NT2/D1 (cell line): ENCODE measurements at places on chromosomes 12 and 14.

GRCh38 chr14:105486974-105487448 is 325 bp downstream of the CRIP1 start:
- no peak for DNase-seq

- DNase-seq, result no peak
Measured at GRCh38 chr14:55938249-55938791, 179.9 kb upstream of the PELI2 start.

GRCh38 chr14:52473557-52473956 is 78.7 kb downstream of the TXNDC16 start:
- DNase-seq, result peak; percentile 3

DNA sequence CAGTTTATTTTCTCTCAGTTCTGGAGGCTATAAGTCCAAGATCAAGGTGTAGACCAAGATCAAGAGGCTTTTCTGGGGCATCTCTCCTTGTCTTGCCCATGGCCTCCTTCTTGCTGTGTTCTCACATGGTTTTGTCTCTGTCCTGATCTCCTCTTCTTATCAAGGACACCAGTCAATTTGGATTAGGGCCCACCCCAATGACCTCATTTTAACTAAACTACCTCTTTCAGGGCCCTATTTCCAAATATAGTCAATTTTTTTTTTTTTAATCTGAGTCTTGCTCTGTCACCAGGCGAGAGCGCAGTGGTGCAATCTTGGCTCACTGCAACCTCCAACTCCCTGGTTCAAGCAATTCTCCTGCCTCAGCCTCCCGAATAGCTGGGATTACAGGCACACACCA is 50.8 kb downstream of the TSHR start:
- DNase-seq, result no peak

DNA sequence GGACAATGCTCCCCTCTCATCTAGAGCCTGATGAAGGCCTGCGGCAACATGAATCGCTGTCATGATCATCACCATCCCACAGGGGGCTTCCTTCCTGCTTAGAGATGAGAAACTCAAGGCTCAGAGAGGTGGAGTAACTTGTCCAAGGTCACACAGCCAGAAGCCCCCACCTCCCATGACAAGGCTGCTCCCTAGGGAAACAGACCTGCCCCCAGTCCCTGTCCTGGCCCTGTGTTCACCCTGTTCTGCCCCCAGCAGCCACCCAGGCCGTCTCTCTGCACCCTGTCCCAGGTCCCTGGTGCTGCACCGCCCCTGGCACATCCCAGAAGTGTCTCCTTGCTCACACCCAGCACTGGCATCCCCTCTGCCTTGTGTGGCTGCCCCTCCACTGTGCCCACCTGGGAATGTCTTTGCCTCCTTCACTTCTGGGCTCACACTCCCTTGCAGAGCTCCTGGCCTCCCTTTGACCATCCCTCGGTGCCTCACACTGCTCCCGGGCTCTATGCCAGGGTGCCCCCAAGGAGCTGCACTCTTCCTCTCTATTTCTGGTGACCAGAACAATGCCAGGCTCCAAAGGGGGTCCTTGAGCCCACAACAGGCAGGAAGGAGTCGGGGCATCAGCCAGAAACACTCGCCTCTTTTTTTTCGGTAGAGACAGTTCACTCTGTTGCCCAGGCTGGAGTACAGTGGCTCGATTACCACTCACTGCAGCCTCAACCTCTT is 70.5 kb downstream of the BCL11B start:
- DNase-seq, result no peak

DNA sequence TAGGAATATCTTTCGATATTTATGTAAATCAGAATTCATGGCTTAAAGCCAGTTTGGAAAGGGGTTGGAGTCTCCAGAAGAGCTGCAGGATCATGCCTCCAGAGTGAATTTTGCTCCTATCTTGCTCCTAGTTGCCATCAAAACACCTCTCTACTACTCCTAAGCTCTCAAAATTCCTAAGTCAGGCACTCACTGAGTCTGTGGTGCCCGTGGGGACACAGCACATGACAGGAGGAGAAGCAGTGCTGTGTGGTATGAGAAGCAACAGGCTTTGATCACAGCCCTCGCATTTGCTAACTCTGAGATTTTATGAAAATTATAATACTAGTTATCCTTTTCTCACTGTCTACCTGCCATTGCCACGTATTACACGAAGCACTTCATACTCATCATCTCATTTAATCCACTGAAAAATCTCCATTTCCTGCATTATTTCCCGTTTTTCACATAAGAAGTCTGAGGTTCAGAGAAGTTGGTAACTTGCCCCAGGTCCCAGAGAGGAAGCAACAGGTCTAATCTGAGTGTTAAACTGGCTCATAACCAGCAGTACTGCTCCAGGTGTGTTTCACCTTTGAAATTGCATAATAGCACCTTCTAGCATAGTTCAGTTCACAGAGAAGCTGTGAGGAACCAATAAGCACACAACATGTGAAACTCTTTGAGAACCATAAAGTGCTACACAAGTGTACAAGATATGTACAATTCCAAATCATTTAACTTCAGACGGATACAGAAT is 33.1 kb upstream of the SLC35F4 start:
- DNase-seq, result no peak

DNA sequence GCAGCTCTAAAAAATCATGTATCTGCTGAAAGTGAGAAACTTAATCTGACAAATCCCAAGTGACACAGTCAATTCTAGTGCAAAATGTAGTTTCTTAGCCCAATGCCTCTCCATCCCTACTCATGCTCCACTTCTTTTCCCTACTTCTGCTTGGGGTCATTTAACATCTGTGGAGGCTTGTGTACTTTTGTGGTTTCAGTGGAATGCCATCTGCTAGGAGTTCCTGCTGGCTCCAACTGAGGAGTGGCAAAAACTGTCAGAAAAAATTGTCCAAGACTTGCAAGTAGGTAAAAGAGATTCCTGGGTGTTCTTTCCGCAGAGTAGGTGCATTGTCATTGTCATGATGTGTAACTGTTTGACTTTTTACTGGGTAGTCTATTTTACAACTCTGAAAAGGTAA is 12.5 kb upstream of the AVPR1A start:
- DNase-seq, result no peak

GRCh38 chr14:68978172-68978911 is 760 bp downstream of the ACTN1 start:
- no peak for DNase-seq

DNA sequence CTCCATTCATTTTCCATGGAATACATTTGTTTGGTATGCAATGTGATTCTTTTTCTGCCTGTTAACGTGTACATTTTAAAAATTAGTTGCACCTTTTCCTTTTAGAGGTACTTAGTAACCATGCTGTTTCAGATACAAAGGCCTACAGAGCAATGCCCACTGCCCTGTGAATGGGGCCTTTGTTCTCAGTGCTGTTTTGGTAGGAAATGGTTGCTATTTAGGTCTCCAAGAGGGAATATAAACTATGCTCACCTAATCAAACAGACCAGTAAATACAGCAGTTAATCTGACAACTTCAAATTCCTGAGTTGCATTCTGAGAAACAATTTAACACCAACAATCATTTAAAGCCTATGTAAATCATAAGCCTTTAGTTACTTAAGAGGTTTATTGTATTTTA is 188.7 kb downstream of the BCAT1 start:
- DNase-seq, result no peak

- no peak for DNase-seq
Measured at GRCh38 chr12:99271071-99271470, 376.5 kb upstream of the GARIN6 start.

DNA sequence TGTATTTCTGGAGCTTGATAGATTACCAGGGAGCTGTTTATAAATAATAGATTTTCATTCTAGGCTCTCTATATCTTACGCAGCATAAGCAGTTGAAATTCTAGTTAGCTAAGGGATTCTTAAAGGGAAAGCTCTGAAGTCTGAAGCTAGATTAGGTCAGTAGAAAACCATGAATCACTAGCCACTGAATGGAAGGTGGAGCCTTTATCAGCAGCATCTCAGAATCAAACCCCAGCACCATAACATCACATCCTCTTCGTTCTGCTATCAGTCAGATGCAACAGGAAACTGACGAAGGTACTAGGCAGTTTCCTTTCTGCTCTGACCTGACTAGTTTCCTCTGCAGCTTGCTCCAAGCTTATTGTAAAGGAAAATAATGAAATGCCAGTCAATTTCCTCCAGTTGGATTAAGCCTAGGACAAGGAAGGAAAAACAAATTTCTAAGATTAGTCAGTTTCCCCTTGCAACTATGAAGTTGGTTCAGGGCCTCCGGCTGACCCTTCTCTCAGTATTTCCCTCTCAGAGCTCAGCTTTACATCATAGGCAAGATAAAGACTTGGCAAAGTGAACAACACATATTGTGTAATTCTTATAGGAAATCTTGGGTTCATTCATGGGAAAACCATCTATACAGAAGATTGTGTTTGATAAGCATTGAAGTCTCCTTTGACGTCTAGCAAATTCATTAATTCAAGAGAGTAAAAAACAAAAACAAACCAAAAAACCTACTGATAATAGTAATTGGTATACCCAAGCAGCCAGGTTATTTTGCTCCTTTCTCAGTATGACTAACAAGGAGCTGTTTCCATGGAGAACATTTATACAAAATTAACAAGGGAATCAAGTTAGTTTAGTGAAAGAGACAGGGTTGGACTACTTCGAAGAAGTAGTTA is 43.4 kb upstream of the CFAP54 start:
- no peak for DNase-seq

DNA sequence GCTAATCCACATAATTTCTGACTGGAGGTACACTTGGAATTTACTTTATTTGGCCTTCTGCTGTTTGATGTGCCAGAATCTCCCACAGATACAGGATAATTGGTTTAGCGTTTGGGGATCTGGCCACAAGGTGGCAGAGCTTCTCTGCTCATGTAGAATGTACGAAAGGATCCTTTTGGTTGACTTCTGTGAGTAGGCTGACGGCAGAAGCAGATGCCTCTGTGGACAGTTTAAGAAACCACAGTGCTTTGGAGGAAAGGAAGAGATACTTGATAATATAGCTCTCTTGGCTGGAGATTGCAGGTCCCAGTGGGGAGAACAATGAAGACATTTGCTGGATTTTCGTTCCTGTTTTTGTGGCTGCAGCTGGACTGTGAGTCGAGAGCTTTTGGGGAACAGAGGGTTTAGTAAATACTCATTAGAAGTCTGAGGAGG is 75.3 kb upstream of the OR4E1 start:
- peak; percentile 42 for DNase-seq

DNA sequence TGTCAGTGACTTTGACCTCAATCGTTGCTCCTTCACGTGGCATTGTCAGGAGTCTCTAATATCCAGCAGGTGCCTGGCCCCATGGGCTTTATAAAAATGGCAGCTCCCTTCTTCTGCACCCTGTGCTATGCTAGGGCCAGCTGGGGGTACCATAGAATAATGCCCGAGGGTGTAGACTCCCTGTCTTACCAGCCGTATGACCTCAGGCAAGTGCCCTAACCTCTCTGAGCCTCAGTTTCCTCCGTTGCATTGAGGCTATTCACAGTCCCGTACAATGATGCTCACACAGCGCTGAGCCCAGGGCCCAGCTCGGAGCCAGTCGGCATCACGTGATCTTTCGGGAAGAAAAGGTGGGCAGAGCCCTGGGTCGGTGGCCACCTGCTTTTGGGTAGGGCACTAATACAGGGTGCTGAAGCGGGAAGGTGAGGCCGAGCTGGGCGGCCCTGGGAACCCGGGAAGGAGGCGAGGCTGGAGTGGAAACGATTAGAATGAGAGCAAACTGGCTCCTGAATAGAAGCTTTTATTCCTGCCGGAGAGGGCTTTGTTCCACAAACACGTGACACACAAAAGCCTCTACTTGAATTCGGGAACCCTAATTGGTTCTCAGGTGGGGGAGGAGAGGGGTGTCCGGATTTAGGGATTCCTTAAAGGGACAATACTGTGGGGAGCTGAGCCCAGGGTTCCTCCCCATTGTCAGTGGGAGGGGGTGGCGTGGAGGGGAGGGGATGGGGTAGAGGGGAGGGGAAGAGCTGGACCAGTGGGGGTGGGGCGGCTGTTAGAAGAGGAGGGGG is 19.9 kb upstream of the MSI1 start:
- peak; percentile 96 for DNase-seq

DNA sequence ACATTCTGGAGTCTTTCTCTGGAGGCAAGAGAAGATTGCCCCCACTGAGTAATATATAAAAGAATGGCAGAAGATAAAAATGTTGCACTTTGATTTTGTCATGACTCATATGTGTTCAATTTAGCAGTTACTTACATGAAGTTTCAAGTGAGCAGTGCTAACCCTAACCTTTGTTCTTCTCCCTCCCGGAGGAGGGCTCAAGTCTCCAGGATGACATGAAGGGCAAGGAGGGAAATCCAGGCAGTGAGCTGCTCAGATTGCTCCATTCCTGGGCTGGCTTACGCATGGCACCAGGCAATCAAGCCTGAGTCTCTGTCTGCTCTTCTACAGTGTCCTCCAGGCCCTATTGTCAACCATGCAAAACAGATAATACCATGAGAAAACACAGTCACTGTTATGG is 322.3 kb downstream of the DUSP6 start:
- DNase-seq, result no peak

- no peak for DNase-seq
Measured at GRCh38 chr14:56133547-56133946, 15.3 kb downstream of the PELI2 start.

- DNase-seq, result no peak
Measured at GRCh38 chr14:58792416-58792815, 154.7 kb downstream of the DACT1 start.

GRCh38 chr12:85823436-85824180 is 12.6 kb downstream of the RASSF9 start:
- DNase-seq, result no peak

DNA sequence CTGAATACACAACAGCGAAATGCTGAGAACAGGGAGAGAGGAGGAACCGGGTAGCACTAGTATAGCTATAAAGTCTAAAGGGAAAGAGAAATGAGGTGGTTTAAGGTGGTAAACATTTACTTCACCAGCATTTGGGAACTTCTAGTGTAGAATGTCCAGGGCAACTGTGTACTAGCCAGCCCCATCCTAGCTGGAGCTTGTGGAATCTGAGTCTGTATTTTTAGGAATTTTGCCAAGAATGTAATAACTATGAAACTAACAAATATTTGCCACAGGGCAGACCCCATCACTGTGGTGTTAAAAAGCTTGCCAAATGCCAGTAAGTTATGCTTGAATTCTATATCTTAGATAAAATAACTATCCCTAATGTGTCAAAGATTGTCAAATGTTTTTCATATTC is 398.9 kb upstream of the MIS18BP1 start:
- DNase-seq, result no peak

- no peak for DNase-seq
Measured at GRCh38 chr12:52244615-52244994, 11.6 kb downstream of the KRT7 start.

- DNase-seq, result no peak
Measured at GRCh38 chr12:106315523-106315922, 13.0 kb downstream of the TCP11L2 start.

DNA sequence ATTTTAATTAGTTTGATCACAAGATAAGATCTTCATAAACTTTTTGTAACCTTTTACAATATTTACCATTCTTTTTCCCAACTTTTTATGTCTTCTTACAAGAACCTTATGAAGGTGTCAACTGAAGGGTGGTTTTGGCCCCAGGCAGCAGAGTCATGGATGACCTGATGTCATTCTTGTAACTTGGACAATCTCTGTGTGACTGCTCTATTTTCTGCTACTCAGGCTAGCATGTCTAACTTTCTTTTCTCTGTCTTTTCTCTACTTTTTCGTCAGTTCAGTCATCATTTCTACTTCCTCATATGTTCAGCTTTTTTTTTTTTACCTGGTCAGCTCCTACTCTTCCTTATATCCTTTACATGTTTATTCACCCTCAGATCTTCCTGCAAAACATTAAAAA is 150.7 kb upstream of the PTPRQ start:
- DNase-seq, result no peak
